ENCODE measurements at places on chromosomes 3 and 15.

DNA sequence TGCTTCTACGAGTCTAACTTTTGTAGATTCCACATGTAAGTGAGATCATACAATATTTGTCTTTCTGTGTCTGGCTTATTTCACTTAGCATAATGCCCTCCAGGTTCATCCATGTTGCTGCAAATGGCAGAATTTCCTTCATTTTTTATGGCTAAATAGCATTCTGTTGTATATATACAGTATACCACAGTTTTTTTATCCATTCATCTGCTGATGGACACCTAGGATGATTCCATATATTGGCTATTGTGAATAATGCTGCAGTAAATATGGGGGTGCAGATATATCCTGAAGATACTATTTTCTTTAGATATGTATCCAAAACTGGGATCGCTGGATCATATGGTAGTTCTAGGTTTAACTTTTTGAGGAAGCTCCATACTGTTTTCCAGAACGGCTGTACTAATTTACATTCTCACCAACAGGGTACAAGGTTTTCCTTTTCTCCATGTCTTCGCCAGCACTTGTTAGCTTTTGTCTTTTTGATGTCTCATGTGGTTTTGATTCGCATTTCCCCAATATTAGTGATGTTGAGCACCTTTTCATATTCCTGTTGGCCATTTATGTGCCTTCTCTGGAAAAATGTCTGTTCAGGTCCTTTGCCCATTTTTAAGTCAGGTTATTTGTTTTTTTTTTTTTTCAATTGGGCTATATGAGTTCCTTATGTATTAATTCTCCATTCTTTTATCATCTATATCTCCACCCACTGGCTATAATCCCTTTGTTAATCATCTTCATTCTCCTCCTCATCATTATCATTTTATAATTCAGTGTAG lies 26.9 kb downstream of the CHCHD4 start:
- no peak for DNase-seq

DNA sequence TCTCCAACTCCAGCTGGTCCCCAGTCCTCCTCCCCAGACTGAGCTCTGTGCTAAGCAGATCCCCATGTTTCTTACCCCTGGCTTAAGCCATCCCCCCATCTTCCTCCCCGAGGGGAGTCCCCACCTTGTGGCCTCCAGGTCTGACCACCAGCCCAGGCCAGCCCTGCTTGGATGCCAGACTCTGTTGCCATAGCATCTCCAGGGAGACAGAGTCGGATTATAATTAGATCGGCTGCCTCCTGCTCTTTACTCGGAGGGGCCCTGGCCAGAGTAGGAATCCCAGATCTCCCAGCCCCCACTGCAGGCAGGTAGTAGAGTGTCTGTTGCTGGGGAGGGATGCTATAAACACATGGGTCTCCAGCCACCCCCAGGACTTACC lies 2.4 kb downstream of the KLHDC8B start:
- no peak for DNase-seq

DNA sequence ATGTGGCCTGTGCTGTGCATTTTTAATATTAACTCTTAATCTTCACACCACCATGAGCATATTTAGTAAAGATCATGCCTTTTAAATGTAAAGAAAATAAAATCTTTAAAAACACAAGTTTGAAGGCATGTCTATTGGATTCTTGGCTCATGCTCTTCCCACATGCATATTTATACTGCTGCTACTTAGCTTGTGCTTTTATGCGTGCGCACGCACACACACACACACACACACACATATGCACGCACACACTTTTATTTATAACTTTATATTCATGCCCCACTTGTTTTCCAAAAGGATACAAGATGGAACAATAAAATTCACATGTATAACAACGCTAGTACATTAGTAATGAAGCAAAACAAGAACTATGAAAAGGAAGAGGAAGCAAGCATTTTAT lies 36.1 kb upstream of the ZPLD1 start:
- DNase-seq = no peak

DNA sequence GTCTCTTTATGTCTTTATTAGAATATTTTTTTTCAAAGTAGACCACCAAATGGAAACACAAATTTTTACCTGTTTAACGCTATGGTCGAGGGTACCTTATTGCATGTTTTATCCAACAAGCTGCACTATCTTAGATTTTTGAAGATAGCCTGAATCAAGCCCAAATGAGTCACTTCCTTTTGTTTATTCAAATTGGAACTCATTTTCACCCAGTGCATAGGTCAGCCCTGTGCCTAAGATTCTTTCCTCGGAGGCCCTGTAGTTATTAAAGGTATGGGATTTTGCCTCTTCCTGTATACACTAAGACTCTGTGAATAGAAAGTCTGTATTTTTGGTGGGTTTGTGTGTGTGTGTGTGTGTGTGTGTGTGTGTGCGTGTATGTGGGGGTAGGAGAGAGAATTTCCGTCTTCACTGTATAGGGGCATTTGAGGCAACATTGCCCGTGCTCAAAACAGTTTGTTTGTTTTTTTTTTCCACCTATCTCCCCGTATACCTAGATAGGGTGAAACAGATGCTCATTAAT lies 358.0 kb upstream of the CADM2 start:
- no peak for DNase-seq

DNA sequence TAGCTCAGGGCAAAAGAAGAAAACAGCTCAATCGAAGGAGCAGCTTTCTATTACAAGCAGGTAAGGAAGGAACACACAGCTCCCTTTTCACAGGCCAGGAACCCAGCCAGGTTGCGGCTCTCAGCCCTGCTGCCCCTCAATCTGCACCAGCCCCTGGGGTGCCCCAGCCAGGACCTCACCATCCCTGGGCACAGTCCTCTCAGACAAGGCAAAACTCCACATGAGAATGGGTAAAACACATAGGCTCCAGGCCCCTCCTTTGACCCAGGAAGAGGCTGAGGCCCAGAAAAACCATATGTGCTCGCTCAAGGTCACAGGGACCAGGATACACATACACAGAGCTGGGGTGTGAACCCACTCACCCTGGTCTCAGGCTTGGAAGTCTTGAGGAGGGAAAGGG lies 178.7 kb upstream of the TLE3 start:
- DNase-seq = no peak

DNA sequence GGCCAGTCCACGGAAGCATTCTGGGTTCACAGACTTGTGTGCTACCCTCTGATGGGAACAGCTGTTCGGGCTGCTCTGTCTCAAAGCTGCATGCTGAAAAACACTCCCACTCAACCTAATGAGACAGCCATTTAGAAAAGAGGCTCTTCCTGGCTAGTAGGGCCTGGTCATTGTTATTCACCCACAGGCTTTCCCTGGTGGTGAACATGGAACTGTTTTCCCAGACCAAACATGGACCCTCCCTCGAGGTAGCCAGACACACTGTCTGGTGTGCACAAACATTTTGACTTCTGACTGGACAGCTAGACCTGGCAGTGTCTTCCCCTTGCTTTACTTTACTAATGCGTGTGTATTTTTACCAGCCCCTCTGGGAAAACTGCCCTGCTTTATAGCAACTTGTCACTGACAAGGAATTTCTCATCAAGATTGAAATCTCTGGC lies 39.0 kb downstream of the MECOM start:
- no peak for DNase-seq

GRCh38 chr3:134029734-134030378 lies at the start of gene SLCO2A1:
SLCO2A1 (minus strand) TSS chr3:134029925; CDS start chr3:134029802, 123 bp downstream.
- no peak for DNase-seq

DNA sequence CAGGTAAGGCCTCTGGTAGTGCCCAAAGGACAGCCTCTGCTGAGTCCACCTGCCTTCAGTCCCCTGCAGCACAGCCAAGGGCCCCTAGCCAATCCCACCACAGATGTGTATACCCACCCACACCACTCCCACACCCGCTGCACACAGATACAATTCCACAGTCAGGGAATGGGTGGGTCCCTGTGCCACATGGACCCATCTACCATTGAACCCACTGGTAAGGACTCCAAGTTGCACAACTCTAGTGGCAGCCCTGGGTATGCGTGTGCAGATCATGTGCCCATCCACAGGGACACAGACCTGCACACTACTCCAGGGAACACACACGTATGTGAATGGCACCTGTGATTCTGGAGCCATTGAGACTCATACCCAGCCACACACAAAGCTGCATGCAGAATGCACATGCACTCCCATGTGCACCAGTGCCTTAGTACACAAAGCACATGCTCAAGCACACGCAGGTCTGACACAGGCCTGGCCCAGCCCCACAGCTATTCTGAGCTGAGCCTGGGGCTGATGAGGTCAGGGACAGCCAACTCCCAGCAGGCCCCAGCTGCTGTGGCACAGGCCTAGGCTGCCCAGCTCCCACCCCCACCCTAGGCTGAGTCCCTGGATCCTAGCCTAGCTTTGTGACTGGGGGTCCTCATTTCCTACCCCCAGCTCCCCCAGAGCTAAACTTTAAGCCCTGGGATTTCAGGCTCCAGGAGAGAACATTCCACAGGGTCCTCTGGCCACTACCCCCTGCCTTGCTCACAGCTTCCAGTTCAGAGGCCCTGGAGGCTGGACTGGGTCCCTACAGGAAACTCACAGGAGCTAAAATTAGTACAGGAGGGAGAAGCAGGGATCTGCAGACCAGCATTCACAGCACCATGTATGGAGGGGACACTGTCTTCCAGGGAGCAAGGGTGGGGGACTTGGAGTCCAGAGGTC lies 2.7 kb upstream of the ALS2CL start:
- no peak for DNase-seq

GRCh38 chr3:130941793-130942192 lies 47.9 kb downstream of the ATP2C1 start:
- DNase-seq = no peak

GRCh38 chr3:9935966-9936510 lies 2.4 kb downstream of the CRELD1 start:
- DNase-seq = no peak

GRCh38 chr3:47283591-47284364 lies 1.0 kb downstream of the KLHL18 start:
- no peak for DNase-seq

GRCh38 chr15:47041301-47041700 lies 676.0 kb upstream of the SEMA6D start:
- no peak for DNase-seq

- no peak for DNase-seq
Observed at GRCh38 chr3:143648708-143649107, 199.6 kb downstream of the SLC9A9 start.

DNA sequence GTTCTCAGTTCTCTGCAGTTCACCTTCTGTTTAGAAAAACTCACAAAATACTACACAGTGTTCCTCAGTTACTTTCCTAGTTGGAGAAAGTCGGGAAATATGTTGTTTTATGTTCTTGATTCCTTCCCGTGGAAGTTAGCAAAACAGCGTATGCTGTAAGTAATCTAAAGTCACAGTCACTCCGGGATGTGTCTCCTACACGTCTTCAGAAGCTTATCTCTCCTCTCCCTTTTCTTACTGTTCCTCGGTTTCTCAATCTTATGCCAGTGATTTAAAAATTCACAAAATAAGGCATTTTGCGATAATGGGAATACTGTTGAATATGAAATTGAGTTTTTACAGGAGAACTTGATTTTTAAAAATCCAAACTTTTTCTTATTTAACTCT lies 1.7 kb downstream of the HEG1 start:
- DNase-seq = no peak

- no peak for DNase-seq
Observed at GRCh38 chr3:106635826-106636225, 741.4 kb upstream of the CCDC54 start.

- no peak for DNase-seq
Observed at GRCh38 chr15:85002517-85002916, 20.9 kb downstream of the PDE8A start.

GRCh38 chr3:171511450-171511849 lies 51.2 kb upstream of the TNIK start:
- DNase-seq = no peak

DNA sequence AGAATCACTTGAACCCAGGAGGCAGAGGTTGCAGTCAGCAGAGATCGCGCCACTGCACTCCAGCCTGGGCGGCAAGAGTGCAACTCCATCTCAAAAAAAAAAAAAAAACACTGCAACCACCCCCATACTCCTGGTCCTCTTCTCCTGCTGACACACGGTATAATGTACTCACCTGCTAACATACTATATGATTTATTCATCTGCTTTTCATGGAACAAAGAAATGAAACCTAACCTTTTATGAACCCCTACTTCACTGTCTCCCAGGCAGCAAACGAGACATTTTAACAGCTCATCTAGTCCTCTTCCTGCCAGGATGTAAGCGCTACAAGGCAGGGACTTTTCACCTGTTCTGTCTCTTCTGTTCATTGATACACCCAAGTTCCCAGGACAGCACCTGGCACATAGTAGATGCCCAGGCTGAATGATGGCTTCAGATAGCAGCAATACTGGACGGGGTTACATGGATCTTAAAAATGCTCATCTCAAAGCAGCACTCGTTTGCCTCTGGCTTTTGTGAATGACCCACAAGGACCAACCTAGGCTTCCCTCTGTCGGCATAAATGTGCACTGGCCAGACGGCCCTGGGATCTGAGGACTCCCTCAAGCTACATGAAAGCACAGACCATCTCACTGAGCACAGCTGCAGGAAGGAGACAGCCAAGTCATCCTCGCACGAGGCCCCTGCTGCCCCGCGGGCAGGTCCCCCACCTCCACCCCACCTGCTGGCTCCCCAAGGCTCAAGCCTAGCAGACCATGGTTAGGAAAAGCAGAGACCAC lies 20.3 kb downstream of the XXYLT1 start:
- DNase-seq = no peak

- peak; percentile 42 for DNase-seq
Observed at GRCh38 chr3:155185631-155186071, 105.5 kb downstream of the MME start.

DNA sequence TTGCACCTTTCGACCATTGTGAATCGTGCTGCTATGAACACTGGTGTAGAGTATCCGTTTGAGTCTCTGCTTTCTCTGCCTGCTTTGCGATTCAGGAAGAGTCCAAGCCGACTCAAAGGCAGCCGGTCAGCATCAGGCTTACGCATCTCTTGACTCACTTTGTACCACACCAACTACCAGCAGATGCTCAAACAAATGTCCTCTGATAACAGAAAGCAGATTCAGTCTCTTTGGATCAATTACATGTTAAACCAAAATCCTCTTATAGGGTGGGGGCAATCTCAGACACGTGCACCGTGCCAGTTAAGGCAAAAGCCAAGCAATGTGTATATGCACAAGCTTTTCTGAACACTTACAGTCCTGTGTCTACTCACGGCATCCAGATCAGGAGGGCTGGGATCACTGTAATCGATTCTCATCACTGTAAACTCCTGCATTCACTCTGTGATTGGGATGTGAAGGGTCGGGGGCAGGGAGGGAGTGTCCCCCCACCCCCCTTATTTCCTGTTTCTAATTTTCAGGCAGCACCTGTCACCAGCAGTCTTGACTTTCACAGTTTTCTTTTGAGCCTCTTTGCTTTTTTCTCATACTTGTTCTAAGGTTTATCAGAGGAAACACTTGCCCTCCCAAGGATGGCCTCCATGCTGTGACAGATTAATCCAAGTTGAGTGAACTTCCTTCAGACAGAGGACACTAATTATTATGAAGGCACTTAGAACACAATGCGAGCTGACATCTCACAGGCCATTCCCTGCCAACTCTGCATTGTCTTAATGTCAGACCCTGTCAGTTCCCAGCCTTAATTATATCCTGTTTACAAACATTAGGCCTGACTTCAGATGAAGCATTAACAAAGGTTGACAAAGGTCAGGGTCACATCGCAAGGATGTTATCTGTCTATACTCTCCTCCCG lies 153.5 kb downstream of the MECOM start:
- DNase-seq = no peak

- no peak for DNase-seq
Observed at GRCh38 chr3:48492461-48493202, 11.3 kb downstream of the SHISA5 start.

Data from iPS DF 19.7 (cell line).